ENCODE measurements at places on chromosomes 3 and 15.
A peak's percentile ranks its signal among the peaks of the same experiment; 100 is the strongest.

GRCh38 chr15:48533982-48534381, 111.5 kb downstream of the FBN1 start:
- no peak for DNase-seq

- no peak for DNase-seq
Measured at GRCh38 chr3:139448104-139448503, 28.2 kb downstream of the RBP2 start.

DNA sequence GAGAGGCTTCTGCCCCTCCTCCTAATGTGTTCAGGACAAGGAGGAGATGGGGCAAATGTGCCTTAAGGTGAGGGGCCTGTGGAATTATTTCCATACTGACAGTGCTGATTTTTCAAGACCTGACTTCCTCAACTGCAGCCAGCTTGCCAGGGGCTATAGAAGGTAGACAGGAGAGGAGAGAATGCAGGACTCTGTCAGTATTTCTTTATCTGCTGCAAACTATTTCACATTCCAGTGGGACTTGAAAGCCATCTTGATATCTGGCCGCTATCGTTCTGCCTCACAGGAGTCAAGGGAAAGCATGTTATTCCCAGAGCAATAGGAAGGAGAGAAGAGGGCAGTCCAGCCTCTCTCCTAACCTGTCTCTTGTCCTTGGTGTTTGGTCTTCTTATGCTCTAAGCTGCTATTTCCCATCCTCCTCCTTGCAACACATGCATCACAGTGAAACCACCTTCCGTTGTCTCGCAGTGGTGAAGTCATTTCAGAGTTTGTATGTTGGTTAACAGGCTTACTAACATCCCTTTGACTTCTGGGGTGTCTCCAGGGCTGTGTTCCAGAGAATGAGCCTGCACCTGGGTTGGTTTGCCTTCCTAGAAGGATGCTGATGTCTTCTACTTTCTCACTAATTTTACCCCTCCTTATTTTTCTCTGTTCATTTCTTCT, 95.1 kb upstream of the MRPS22 start:
- DNase-seq = no peak

GRCh38 chr3:16122155-16122554, 52.3 kb upstream of the GALNT15 start:
- no peak for DNase-seq

DNA sequence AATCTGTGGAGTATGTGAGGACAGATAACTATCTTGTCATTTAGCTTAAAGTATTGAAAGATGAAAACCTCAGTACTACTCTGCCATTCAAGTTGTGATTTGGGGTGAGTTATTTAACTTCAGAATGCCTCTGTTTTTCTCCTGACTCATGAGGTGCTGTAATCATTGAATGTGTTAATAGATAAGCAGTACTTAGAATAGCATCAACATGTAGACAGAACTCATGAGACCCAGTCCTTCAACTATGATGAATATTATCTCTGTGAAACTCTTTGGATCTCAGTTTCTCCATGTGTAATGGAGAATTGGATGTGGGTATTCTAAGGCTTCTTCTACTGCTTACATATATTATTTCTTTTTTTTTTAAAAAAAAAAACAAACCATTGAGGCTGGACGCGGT, 431.4 kb downstream of the GRM7 start:
- no peak for DNase-seq

- no peak for DNase-seq
Measured at GRCh38 chr15:66515901-66516322, 10.8 kb downstream of the ZWILCH start.

DNA sequence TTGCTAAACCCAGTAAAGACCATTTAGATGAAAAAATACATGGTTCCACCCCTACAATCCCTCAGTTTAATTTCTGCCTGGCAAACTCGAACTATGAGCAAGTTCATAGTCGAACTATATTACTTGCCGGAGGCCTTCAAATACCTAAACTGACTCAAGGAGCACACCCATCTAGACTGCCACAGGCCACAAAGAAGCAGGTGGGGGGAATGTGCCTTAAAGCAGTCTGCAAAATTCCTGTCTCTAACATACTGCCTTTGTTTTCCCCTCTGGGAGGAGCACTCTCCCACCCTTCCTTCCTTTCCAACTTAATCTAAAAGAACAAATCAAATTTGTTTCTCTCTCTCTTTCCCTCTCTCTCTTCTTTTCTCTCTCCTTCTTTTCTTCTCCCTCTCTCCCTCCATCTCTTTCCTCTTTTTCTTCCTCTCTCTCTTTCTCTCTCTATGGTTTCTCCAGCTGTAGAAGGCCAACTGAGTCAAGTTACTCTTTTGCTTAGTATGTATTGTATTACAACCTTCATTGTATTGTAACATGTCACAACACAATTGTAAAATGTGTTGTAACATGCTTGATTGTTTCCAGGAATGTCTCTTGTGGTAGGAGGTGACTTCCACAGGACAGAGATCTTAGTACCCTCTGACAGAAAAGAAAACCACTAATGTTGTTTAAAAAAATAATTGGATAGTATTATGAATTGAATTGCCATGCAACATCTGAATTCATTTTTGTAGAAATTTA, 496.3 kb downstream of the ROBO2 start:
- no peak for DNase-seq

- no peak for DNase-seq
Measured at GRCh38 chr3:165347526-165347925, 151.3 kb upstream of the SLITRK3 start.

DNA sequence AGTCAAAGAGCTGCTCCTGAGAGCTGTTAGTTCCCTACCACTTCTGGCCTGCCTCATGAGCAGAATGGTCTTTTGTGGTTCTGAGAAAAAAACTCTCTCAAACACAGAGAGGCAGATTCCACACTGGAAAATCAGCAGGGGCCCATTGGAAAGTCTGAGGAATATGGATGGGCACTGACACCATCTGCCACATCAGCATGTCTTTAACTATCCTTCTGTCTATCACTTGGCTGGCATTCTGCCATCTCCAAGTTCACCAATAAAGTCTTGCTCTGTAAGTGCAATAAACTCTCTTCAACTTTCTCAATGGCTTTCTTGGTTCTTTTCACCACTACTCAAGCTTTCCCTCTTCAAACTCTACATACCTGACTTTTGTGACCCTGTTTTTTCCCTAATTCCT, 101.3 kb upstream of the GALNT15 start:
- no peak for DNase-seq

GRCh38 chr3:114745322-114746240, 401.5 kb downstream of the ZBTB20 start:
- no peak for DNase-seq

DNA sequence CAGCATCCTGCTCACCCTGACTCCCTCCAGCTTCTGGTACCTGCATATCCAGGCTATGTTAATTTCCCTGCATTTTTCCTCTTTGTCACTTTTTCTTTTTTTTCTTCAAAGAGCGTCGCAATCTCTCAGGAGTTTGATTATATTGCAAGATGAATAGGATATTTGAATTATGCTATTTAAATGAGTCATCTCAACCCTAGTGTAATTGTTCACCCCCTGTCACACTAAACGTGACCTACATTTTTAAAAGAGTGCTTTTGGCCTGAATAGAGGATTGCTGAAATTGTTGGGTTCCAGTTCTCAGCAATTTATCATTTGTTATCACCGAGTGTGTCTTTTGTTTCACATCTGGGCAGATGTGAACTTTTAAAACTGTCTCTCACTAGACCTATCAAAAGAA, 294.7 kb downstream of the SOX2 start:
- DNase-seq = no peak

- DNase-seq = no peak
Measured at GRCh38 chr15:100650685-100651084, 48.3 kb downstream of the ASB7 start.

DNA sequence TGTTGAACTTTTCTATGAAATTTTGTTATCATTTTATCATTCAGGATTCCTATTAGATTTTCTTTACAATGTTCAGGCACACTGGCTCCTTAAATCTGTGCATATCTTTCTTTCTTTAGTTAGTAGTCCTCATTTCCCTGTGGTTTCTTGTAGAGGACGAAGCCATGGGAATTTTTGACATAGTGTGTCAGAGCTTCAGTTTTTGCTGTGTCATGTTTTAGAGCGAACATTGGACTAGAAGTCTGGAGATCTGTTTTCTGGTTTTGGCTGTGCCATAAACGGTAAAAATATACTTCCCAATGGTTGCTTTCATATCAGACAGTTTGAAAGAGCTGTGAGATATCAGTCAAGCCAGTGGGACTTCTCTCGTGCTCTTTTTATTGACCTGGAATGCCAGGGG, 105.2 kb downstream of the CHCHD4 start:
- DNase-seq = no peak

GRCh38 chr3:55709411-55710012, 222.4 kb upstream of the WNT5A start:
- DNase-seq = no peak

DNA sequence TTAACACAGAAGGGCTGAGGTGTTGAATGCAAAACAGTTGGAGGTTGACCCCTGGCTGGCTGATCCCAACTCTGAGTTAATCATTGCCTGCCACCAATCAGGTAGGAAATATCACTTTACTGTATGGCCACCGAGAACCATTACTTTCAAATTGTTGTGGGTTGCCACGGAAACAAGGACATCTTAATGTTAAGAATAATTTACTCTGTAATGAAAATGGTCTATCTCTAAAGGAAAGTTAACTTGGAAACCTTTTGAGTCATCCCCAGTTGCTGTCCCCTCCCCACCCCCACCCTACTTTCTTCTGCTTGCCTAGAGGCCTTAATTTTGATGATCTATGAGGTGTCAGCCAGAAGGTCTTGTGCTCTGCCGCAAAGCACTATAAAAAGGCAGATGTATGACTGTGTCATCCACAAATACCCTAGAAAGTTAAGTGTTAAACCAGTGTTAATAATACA, 78.7 kb upstream of the SNRK start:
- DNase-seq = no peak

DNA sequence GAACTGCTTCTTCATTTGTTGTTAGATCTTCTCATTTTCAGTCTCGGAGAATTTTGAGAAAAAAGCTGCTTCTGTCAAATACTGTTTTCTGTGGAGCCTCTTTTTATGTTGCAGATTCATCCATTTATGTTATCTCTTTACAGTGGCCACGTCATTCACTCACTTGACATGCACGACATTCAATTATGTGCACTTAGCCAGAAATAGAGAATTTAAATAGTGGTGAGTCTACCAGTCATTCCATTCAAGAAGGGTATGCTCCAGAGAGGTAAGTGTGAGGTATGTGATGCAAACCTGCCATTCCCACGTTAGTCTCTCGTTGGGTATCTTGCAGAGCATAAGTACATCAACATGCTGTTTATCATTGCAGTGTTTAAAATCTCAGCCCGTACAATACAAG, 9.8 kb downstream of the ARPP19 start:
- no peak for DNase-seq

GRCh38 chr3:170154084-170154483, 27.4 kb downstream of the PHC3 start:
- no peak for DNase-seq

DNA sequence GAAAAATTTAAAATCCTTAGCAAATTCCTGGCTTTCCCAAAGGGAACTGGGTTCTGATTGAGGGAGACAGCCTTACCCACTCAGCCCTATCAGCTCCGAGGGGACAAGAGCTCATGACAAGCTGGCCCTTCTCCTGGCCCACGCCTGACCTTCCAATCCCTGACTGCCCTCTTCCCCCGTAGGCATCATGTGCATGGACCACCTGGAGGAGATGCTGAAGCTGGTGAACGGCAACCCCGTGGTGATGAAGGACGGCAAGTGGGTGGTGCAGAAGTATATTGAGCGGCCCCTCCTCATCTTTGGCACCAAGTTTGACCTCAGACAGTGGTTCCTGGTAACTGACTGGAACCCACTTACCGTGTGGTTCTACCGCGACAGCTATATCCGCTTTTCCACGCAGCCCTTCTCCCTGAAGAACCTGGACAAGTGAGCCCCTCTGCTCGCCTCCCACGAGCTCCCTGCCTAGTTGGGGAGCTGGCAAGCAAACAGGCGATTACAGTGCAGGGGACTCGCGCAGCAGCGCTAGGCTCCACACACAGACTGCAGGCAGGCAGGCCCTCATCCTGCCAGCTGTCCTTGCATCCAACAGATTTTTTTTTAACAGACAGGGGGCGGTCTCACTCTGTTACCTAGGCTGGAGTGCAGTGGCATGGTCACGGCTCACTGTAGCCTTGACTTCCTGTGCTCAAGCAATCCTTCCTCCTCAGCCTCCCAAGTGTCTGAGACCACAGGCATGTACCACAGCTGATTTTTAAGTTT, 16.8 kb downstream of the RPUSD3 start:
- DNase-seq = peak; percentile 21

GRCh38 chr3:153829606-153830170, 291.5 kb upstream of the ARHGEF26 start:
- no peak for DNase-seq

GRCh38 chr15:60077581-60078359, 73.7 kb downstream of the FOXB1 start:
- DNase-seq = no peak

GRCh38 chr3:158909870-158910269, 108.0 kb downstream of the MFSD1 start:
- DNase-seq = no peak

DNA sequence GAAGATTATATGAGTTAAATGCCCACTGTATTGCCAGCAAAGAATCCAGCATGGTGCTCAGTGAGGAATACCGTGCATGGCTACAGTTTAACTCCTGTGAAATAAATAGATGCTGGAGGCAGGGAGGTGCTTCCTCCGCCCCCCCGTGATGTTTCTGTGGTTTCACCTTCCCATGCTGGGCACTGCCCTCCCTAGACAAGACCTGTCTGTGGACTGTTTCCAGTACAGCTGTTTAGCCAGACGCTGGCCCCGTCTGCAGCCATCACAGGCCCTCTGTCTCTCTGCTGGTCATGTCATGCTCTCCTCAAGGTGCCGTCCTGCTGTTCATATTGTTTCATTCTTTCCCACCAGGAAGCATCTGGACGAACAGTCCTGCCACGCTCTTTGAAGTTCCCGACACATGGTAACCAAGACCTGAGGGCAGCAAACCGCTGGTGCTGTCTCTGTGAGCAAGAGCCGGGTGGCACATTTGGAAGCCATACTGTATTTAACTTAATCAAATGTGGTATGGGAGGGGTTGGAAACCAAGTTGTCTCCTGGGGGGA, 31.4 kb downstream of the GOLGA8S start:
- no peak for DNase-seq

- DNase-seq = no peak
Measured at GRCh38 chr3:138539352-138539751, 54.7 kb downstream of the CEP70 start.

GRCh38 chr3:67534594-67534993, 119.8 kb downstream of the SUCLG2 start:
- DNase-seq = no peak

DNA sequence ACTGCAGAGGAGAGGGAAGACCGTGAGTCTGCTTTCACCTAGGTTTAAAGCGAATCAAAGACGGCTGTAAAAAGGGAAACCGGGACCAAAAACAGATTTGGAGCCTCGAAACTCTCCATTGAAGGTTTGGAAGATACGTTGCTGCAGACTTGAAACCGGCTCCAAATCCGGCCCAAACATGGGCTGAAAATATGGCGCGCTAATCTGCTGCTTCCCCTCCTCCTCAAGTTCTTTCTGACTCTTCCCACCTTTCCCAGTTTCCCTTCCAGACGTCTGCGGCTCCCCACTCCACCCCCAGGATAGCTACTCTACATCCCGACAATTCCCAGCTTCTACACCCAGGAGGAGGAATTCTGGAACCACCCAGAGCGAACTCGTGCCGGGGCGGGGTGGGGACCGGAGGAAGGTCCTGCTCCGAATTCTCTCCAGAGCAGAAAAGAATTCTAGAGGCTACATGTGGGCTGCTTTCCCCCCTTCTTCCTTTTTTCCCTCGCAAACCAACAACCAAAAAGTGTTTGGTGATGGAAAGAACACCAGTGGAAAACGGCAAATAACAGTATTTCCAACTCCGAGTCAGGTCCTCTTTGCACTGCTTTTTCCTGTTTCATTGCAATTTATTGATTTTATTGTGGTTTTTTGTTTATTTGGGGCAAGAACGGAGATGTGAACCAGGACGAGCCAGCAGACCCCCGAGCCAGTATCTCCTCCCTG, 8.5 kb downstream of the EOMES start:
- DNase-seq = no peak
